ENCODE measurements at places on chromosomes 12 and 14.

DNA sequence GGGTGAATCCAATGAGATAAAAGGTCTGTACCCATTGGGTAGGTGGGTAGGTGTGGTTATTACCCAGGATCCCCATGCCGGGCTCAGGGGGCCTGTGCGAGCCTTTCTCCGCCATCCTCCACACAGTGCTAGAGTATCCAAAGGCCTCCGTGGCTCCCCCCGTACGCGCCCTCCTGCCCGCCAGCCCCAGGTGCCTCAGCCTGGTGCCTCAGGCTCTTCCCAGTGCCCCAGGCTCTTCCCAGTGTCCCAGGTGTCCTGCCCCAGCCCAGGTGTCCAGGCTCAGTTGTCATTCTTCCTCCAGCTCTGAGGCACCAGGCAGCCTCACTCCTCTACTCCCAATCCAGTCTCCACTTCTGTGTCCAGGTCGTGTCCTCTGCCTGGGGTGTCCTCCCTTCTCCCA lies 27.6 kb upstream of the YY1 start:
- no peak for DNase-seq

GRCh38 chr12:123354600-123354999 lies 10.0 kb downstream of the SBNO1 start:
- no peak for DNase-seq

GRCh38 chr12:94563286-94563685 lies 87.1 kb downstream of the TMCC3 start:
- no peak for DNase-seq

DNA sequence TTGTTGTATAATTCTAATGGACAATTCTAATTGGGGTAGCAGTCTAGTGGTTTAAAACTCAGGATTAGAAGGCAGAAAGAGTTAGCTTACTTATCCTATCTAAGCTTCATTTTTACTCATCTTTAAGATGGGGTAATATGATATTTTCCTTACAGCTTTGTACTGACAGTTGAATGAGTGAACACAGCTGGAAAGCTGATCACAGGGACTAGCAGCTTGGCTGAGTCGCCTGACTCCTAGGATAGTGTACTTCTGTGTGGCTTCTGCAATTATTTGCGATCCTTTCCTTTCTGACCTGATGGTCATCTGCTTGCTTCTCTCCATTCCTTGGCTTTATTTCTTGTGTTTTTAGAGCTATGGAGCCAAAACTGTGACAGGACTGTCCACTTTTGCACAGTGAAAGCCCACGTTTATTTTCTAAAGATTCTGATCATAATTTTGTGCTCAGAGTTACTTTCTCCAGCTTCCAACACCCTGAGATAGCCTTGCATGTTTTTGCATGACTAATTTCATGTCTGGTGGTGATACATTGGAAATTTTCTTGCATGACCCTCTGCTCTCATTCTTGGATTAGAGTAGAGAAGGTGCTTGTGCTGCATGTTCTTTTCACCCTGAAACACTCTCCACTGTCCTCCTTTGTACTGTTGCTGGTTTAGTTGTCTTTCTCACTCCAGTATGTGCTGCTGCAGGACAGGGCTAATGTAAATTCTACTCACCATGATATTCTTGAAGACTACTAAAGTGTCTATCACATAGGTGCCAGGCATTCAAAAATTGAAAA lies 377.0 kb upstream of the ATP2B1 start:
- DNase-seq, result no peak

- DNase-seq, result no peak
Measured at GRCh38 chr14:71487449-71487848, 444.8 kb upstream of the RGS6 start.

GRCh38 chr12:34287986-34288962 lies 266.0 kb downstream of the ALG10 start:
- DNase-seq, result no peak

DNA sequence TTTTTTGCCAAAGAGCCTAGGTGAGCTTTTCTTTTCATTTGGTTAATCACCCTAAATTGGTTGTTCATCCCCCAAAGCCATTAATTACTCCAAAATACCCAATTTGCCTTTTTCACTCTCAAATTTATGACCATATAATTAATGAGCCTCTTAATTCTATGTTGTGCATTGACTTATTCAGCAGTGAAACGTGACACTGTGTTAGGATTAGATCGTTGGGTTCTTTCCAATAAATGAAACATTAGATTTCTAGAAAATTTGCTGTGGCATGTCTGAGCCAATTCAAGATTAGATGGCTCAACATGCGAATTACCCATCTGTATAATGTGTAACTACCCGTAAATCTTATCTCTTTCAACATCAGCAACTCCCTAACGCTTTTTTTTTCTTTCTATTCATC lies 273.4 kb downstream of the BMP4 start:
- no peak for DNase-seq

GRCh38 chr14:80275208-80275850 lies 64.0 kb upstream of the DIO2 start:
- no peak for DNase-seq

- no peak for DNase-seq
Measured at GRCh38 chr14:36161776-36162175, 14.7 kb downstream of the PTCSC3 start.

DNA sequence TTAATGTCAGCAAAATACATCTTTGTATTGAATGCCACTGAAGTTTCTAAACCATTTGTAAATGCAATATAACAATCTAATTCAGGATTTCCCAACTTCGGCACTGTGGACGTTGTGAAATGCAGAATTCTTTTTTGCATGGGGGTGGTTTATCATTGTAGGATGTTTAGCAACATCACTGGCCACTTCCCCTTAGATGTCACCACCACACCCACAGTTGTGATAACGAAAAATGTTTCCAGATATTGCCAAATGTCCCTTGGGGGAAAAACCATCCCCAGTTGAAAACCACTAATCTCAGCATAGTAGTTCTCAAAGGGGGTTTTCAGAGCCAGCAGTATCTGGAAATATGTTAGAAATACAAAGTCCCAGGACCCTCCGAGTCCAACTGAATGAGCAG lies 203.3 kb downstream of the NAV3 start:
- no peak for DNase-seq

DNA sequence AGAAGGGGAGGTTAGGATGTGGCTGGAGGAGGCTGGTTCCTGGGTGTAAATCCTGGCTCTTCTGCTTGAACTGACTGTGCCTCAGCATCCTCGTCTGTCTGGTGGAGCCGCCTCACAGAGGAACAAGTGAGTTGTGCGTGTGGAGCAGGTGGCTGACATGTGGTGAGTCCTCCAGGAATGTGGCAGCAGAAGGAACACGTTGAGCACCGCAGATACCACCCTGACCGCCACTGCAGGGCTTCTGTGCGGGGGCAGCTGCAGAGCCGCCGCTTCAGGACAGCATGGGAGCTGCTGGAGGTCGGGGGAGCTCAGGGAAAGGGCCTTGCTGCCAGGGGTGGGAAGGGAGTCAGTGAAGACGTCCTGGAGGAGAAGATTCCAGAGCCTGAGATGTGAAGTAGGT lies 48.9 kb downstream of the TRAF3 start:
- DNase-seq, result no peak

DNA sequence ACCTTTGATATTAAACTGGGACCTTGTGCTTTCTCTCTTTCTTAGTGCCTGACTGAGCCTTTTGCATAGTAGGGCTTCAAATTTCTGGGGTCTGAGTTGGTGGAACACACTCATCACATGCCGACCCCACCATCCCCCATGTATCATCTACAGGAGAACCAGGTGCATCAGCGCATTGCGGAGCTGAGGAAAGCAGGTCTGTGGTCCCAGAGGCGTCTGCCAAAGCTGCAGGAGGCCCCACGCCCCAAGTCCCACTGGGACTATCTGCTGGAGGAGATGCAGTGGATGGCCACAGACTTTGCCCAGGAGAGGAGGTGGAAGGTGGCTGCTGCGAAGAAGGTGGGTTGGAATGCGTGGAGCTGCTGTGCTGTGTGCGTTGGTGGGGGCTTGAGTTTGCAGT lies 37.8 kb downstream of the EP400 start:
- no peak for DNase-seq

DNA sequence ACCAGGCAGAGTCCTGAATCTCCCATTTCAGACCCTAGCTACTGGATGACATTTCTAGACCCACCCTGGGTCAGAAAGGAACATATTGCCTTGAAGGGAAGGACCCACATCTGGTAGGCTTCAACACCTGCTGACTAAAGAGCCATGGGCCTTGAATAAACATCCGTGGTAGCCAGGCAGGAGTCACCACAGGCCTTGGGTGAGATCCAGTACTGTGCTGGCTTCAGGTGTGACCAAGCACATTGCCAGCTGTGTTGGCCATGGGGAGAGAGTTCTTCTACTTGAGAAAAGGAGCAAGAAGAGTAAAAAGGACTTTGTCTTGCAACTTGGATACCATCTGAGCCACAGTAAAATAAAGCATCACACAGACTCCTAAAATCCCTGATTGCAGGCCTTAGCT lies 332.6 kb downstream of the SLC16A7 start:
- DNase-seq, result no peak

DNA sequence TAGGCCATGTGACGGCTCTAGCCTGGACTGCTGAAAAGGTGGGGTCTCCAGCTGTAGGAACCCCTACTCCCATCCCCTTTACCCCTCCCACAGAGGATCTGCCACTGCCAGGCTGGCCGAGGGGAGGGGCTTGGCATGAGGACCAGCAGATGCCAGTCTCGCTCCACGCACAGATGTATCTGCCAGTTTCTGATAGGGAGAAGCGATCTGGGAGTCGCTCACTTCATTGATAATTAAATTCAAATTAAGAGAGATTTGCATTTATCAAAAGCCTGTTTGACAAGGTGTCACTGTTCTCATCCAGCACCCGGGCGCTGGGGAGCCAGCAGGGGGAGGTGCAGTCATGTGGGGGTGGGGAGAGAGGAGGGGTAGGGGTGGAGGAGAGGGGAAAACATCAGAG lies 217.6 kb upstream of the MYL2 start:
- no peak for DNase-seq

GRCh38 chr12:4270016-4270830 lies 3.3 kb upstream of the CCND2 start:
- DNase-seq, result peak; percentile 70

DNA sequence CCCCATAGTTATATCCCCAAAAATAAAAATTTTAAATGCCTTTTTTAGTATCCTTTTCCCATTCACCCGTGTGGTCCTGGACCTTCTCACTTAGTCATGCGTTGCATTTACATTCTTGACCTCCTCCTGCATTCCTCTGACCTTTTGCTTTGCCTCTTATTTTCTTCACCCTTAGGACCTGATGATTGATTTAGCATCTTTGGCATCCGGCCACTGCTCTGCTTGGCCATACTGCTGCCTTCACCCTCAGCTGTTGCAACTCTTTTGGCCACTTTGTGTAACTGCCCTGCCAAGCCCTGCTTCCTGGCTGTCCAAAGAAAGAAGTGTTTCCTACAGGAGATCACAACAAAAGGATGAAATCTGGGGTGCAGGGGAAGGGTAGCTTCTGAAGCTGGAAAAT lies 48.8 kb upstream of the SLC38A4 start:
- DNase-seq, result no peak

DNA sequence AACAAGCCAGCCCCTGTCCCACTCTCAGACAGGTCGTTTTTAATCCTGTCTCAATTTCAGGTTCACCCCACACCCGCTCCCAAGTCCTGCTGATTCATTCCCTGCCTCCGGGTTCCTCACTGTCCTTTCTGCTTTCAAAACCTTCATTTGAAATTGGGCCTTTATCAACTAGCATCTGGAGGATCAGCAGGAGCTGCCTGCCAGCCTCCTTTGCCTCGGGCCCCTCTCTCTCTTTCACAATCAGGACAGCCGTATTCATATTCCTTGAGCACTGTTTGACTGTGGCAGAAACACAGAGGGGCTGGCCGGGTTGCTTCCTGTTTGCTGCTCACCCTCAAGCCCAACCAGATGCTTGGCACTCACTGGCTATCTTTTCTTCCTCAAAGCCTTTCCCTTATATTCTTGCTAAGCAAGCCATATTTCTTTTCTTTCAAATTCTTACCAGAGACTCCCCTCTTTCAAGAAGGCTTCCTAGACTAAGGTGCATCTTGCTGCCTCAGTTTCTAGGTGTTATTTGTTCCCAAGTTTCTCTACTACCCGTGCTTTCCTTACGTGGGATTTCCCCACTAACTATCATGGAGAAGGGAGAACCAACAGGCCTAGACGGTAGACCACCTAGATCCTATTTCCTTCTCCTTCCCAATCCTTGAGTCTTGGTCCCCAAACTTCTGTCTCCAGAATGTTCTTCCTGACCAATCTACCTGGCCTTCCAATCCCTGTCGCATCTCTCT lies 3.0 kb downstream of the GALNT6 start:
- no peak for DNase-seq

GRCh38 chr14:52267501-52268278 lies at the start of gene PTGDR:
PTGDR (plus strand) TSS chr14:52267698; CDS start chr14:52267815, 117 bp downstream.
- DNase-seq, result peak; percentile 55

DNA sequence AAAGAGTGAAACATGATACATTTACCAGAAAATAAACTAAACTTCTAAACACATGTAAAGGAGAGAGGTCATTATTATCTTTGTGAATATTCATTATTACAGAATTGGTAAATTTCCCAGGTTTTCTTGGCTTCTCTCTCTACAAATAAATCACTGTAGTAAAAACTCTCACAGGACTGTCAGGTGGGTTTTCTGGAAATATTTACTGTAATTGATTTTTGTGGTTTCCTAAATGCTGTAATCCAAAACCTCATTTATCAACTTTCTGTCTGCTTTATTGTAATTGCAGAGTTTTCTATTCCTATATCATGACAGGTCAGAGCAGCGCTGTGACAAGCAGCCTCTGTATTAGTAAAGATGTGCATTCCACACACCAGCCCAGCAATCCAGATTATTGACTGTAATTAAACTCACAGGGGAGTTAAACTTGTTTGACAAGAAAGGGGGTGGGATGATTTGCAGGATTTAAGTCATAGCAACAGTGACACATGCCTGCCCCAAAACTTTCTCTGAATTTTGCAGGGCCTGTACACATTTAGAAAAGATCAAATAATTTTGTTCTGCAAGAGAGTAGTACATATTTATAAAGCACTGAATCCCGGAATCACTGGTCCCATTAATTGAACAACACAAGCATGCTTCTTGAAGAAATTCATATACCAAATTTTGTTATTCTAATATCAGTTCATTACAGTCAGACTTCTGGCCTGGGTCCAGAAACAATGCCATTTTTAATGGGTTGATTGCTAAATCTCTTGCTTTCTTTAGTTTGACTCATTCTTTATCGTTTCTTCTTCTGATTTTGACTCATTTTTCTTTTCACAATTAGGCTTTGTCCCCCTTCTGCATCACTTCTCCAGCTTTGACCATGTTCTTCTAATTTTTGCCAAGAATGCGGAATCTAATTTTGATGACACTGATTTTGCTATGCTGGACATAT lies 42.2 kb downstream of the PTPRO start:
- DNase-seq, result no peak

DNA sequence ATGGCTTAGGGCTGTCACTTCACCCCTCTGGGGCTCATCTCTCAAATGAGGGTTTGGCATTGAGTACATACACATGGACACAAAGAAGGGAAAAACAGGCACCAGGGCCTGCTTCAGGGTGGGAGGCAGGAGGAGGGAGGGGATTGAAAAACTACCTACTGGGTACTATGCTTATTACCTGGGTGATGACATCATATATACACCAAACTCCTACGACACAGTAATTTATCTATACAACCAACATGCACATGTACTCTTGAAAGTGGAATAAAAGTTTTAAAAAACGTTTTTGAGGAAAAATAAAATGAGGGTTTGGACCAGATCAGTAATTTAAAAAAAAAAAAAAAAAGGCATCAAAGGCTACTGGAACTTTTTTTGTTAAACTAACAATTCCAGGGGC lies 3.6 kb upstream of the TC2N start:
- no peak for DNase-seq

All from stimulated activated CD4-positive, alpha-beta T cell treated with anti-CD3 and anti-CD28 coated beads, Interleukin-2, amount 100 ng/mL, for 24 hours (primary cell).